ENCODE measurements at places on chromosomes 1 and 21.

GRCh38 chr1:55860798-55861519 is 645.8 kb upstream of the USP24 start:
- DNase-seq = no peak

- no peak for DNase-seq
Observed at GRCh38 chr1:58459911-58460310, 86.6 kb downstream of the OMA1 start.

- DNase-seq = no peak
Observed at GRCh38 chr1:245094954-245095353, 59.8 kb upstream of the KIF26B start.

DNA sequence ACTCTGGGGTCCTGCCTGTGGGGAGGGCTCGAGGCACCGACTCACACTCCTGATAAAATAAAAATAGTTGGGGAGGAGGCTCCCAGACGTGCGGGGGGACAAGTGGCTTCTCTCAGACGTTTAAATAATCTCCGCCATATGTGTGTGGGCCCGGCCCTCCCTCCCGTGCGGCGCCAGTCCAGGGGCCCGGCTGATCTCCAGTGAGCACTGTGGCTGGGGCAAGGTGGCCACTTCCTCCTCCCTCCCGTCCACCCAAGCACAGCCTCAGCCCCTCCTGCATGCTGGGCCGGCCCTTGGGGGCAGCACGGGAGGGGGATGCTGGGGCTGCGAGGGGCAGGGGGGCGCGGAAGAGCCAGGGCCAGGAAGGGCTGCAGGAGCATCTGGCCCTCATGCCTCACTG is 4.0 kb upstream of the PLCH2 start:
- no peak for DNase-seq

GRCh38 chr1:33349778-33350610 is 29.1 kb upstream of the A3GALT2 start:
- peak; percentile 66 for DNase-seq

DNA sequence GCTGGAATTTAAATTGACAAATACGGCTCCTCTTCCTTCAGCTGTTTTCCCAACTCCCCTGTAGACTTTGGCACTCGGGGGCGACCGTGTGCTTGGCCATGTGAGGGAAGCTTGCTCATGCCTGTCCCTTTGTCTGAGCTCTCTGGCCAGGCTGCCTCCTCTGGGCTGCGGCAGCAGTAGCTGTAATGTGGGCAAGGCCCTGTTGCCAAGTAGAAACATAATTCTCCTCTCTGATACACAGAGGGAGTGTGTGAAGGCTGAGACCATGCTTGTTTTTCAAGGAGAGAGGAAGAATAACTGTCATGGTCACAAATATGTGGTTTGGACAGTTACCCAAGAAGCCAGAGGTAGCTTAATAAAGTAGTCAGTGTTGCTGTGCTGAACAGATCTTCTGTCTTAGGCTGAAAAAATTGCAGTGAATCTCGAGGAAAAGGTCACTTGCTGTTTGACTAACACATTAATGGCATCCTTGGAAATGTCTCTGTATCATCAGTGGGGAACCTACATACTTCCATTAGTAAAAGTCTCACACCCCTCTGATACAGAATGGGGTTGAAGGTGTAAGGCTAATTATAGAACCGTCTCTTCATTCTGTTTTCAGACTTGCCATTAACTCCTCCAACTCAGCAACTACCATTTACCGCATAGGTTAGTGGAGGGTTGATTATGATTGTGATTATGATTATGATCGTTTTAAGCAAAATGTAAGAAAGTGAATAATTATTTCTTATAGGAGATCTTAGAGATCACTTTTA is 94.6 kb downstream of the TGFB2 start:
- DNase-seq = no peak

DNA sequence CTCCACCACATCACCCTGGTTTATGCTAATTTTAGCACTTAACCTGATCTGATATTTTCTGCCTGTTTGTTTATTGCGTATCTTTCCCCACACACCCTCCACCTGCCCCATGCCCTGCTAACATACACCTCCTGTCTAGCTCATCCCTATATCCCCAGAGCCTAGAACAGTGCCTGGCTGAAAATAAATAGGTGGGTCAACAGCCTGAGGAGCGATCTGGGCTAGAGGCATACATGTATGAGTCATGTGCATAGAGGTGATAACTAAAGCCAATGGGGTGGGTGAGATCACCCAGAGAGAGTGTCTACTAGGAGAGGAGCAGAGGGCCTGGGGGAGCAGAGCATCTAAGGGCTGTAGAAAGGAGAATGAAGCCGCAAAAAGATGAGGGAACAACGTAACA is 2.7 kb downstream of the HTR1D start:
- DNase-seq = no peak

- no peak for DNase-seq
Observed at GRCh38 chr1:33442141-33442540, 11.2 kb upstream of the PHC2 start.

DNA sequence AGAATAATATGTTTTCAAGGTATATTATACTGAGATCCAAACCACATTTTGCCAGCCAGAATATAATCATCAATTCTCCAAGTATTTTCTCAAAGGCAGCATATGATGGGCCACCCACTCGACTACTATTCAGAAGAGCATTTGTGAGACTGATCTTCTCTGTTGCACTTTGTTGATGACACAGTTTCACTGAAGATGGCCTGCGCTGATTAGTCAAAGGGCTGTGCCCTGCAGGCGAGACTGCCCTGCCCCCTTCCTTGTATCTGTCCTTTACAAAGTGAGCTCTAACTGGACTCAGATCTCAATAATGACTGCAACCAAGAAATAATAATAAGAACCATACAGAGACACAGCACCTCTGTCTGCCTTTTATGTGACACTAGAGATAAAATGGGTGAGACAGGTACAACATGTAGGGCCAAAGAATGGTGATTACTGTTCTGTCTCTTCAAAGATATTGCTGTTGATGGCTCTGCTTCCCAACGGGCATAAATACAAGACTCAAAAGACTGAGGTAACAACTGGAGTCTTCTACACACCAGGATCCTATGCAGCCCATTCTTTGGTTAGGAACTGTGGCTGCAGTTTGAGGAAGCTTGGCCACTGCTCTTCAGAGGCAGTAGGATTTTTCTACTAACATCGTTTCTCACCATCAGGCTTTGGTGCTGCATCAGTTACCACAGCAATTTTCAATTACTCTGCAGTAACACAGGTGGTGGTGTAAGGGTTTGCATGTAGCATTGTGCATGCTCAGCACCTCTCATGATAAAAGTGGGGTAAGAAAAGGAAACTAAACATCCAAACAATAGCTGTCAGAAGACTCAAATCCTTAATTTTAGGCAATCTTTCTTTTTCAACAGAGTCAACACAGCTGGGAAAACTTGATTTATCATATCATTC is 481.1 kb downstream of the PTBP2 start:
- DNase-seq = no peak

GRCh38 chr1:227544067-227545050 is 19.0 kb upstream of the ZNF678 start:
- no peak for DNase-seq

DNA sequence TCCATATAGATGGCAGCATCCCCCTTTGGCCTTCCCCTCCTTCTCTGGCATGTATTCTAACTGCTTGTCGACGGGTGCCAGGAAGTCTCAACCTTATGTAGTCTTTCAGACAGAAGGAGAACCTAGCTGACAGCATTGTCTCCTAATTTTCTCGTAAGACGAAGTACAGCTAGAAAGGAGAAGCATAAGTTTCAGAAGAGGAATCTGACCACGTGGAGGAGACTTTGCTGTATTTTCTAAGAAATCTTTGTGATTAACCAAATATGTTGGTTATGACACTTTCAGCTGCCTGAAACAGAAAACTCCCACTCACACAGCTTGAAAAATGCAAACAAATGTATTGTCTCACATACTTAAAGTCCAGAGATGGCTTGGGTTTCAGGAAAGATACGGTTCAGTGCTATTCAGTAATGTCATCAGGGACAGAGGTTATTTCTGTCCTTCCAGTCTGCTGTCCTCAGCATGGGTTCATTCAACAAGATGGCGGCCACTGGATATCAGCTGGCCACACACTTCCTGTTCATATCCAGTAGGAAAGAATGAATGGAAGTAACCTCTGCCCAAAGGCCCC is 109.5 kb upstream of the ZNF648 start:
- DNase-seq = no peak

- no peak for DNase-seq
Observed at GRCh38 chr1:29050166-29050565, 73.5 kb downstream of the TMEM200B start.

All from stimulated activated CD4-positive, alpha-beta T cell treated with anti-CD3 and anti-CD28 coated beads, Interleukin-12 subunit alpha, Interleukin-12 subunit beta, amount 100 ng/mL, for 24 hours (primary cell).